ENCODE measurements at places on chromosomes 4 and X. TPM values are rescaled to one million over a fixed set of nuclear protein-coding genes. Genes with fewer than 3 reads are reported as not detected.

DNA sequence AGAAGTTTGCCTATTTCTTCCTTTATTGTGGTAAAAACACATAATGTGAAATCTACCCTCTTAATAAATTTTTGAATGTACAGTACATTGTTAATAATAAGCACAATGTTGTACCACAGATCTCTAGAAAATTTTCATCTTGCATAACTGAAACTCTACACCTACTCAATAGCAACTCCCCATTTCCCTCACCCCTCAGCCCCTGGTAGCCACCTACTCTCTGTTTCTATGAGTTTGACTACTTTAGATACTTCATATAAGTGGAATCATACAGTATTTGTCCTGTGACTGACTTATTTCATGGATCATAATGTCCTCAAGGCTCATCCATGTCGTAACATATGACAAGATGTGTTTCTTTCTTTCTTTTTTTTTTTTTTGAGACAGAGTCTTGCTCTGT lies 446.4 kb downstream of the RPA4 start:
- DNase-seq: no peak

- DNase-seq: no peak
These were observed 10.2 kb downstream of the TLR3 start for GRCh38 chr4:186078981-186079638.

DNA sequence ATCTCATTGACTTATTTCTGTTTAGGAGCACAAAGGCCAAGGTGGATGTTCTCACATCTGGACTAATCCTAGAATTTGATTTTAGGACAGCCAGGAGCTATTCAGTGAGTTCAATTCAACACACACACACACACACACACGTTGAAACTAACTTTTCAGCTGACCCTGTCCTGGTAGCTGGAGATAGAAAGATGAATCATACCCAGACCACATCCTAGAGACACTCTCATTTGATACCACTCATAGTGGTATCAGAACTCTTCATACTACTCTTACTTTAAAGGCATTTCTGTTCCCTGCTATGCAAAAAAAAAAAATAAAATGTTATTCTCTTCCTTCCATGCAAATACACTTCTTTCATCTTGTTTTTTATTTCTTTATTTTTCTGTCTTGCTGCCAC lies 36.7 kb downstream of the KLF8 start:
- DNase-seq: no peak

Gene CAPN6
- 22.7 TPM for polyA plus RNA-seq

DNA sequence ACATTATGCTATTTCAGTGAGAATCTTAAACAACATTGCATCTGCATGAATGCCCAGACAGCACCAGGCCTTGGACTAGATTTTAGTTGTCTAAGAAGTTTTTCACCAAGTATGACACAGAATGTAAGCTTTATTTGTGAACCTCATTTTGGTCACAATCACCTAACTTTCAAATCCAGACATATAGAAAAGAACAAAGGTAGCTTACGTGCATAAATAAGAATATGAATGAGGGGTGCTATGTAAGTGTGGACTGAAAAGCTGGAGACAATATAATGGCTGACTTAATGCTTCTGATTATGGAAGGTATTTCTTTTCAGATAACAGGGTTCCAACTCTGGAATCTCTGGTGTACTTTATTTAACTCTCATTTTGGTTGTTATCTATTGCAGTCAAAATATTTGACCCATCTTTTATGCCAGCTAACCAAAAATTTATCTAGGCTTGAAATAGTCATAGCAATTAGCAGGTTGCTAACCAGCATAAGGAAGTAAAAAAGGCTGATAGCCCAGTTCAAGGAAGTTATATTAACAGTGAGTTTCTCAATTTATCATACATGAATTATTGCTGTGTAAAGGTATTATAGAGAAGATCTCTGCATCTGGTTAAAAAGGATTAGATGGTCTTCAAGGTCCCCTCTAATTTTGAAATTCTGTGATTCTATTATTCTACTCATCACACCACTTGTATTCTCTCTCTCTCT lies 36.5 kb downstream of the SLC7A11 start:
- DNase-seq: no peak

GRCh38 chrX:20217271-20217670 lies 49.4 kb downstream of the RPS6KA3 start:
- no peak for DNase-seq

GRCh38 chrX:18101087-18101486 lies 119.6 kb downstream of the BEND2 start:
- DNase-seq: no peak

Gene GNRHR
- 0.72 TPM for polyA plus RNA-seq
